ENCODE measurements at places on chromosomes 7 and 10.

DNA sequence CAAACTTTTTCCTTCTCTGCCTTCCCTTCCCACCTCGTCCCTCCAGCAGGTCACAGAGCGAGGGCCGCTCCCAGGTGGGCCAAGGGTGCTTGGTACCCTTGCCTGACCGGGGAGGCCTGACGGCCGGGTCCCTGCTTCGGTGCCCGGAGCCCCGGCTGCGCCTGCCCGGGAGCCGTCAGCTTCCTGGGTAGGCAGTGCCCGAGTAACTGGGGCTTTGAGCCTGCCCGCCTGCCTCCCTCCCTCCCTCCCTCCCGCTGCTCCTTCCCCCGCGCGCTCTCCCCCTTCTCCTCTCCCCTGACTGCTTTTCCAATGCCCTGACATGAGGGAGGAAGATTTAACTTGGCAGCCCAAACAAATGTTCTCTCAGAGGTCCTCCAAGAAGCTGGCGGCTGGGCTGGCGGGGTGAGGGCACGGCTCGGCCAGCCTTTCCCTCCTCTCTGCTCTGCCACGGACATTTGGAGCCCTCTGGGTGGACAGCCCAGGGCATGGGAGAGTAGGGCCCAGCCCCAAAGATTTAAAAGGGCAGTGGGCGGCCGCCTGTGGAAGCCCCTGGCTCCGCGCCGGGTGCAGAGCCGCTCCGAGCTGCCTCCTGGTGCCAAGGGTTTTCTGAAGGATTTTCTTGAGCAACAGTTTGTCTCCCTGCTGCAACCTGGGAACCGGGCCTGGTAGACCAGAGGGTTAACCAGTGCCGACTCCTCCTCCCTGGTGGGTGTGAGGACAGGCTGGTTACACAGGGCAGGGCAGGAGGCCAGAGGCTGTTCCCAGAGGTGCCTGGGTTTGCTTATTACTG is 2.0 kb downstream of the ZMIZ1 start:
- DNase-seq = no peak

- DNase-seq = no peak
Measured at GRCh38 chr7:133950855-133951254, 176.3 kb upstream of the LRGUK start.

- no peak for DNase-seq
Measured at GRCh38 chr10:101231092-101231491, 1.8 kb upstream of the LBX1 start.

DNA sequence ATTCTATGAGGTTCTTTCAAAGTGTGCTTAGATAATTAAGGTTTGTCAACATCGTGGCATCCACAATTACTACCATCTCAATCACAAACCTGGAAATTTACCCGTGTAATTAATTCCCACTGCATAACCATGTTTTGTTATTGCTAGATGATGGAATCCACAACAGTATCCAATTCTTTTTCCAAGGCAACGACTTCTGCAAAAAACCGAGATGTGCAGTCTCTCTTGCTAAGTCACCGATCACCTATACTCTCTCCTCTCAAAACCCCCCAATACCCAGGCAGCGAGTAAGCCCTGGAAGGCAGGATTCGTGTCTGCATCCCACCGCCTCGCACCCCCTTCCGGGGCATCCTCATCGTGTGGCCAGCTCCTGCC is 678 bp upstream of the EIF4H start:
- no peak for DNase-seq

GRCh38 chr7:21253740-21254687 is 173.9 kb upstream of the SP4 start:
- peak; percentile 31 for DNase-seq

DNA sequence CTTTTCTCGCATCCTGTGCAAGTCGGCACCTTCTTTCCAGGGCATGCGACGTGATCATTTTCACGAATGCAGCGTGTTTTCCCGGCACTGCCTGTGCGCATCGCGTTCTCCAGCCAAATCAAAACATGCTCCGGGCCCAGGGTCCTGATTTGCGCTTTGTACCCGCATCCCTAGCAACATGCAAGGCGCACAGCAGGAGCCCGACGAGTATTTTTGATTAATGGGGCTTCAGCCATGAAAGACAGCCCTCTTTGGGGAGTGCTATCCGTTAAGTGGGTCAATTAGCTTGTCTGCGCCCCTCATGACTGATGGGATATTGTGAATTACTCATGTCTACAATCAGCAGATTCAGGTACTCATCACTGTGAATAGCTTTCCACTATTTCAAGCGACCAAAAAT is 243.3 kb upstream of the RNF32 start:
- no peak for DNase-seq

All from forelimb muscle (tissue), 1 donor.